Kidney glomerular epithelial cell (primary cell): ENCODE measurements at places on chromosomes 16 and 17.

DNA sequence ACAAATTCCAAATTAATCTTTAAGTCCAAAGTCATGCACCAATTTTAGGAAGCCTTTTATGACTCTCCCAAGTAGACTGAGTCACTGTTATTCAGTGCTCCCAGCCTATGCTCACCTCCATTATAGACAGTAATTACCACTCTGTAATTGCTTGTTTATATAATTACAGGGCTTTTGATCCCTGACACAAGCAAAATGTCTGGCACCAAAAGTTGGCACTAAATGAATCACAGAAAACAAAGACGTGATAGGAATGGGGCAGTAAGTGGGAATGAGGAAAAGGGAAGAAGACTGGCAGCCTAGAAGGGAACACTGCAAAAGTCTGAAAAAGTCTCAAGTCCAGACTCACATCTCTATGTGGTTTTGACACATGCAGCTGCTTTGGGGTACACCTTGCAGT lies 94.1 kb downstream of the SLC39A11 start:
- no peak for DNase-seq

DNA sequence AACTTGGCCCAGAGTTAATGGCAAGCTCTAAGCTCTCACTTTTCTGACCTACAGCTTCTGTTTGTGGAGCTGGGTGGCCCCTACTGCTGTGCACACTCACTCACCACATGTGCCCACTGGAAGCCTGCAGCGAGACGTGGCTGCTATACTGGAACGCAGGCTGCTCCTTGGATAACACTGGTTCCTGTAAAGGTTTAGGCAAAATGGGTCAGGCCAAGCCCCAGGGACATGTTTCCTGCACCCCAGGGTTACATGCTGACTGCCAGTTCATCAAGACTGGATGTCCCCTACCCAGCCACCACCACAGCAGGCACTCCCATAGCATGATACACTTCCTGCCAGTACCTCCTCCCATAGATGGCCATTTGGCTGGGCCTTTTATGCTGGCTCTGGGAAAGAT lies 8.3 kb downstream of the POLDIP2 start:
- no peak for DNase-seq

DNA sequence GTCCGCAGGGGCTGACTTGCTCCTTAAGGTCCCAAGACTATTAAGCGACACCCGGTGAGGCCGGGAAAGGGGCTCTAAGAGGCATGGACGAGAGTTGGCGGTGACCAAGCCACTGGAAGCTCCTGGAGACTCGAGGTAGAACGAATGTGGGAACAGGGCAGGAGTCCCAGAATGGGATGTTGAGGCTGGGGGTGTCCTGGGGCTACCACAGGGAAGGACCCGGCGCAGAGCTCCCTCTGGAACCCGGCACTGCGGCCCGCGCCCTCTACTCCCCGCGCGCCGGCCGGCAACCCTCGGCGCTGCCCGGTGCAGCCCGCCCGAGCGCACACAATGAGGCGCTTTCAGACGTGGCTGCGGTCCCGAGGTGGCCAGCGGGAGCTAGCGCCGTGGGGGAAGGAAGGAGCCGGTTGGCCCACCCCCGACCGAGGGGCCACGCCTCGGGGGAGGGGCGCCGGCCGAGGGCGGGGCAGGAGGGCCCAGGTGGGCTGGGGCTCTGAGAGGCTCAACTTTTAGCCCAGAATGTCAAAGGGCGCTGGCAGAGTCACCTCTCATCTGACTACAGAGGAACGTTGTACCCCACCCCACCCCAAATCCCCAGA lies at the start of gene CHST6:
CHST6 (minus strand) TSS at position 366 of the 599 bp plus-strand sequence. CDS start 15,613 bp downstream, outside the sequence.
- no peak for DNase-seq

DNA sequence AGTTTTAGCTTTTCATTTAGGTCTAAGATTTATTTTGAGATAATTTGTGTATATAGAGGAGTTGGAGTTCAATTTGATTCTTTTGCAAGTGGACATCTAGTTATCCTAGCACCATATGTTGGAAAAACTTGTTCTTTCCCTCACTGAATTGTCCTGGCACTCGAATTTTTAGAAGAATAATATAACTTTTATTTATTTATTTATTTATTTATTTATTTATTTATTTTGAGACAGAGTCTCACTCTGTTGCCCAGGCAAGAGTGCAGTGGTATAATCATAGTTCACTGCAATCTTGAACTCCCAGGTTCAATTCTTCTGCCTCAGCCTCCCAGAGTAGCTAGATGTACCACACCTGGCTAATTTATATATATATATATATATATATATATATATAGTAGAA lies 29.4 kb downstream of the PPM1E start:
- no peak for DNase-seq

DNA sequence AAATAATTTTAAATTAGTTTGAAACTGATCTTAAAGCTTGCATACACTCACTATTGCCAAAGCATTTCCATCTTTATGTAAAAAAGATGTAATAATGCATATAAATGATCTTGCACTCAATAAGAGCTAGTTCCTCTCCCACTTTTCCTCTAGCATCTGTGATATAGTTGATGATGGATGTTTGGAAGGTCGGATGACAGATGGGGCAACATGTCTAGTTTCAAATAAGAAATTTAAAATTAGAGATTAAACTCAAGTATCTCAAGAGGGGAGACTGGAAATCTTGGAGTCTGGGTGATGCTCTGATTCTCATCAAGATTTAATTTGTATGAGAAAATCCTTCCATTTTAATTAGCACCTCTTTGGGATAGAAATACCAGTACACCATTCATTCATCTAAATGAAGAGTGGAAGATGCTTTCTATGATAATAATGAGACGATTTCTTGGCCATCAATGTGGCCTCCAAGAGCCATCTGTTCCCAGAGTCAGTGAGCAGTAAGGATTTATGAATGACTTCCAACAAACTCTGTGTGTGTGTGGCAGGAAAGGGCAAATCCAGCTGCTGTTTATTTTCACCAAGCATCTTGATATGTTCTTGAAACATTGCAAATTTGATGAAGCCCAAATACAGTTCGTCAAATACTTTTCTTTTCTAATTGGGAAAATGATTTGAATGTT lies 616.3 kb upstream of the CDH8 start:
- DNase-seq: no peak
